ENCODE measurements at places on chromosomes 5 and 9. TPM values are rescaled to one million over a fixed set of nuclear protein-coding genes. Genes with fewer than 3 reads are reported as not detected.

ACOT12 gene
- total RNA-seq, result not detected

GGTA1 gene
- total RNA-seq, result not detected

SH3RF2 gene
- total RNA-seq, result 7.7 TPM

MRRF gene
- total RNA-seq, result 24.9 TPM

SOHLH1 gene
- total RNA-seq, result not detected

RAB3C gene
- not detected for total RNA-seq

TRIM14 gene
- total RNA-seq, result 8.0 TPM

SLC6A7 gene
- not detected for total RNA-seq

CXXC5 gene
- total RNA-seq, result 63.5 TPM

NDUFS6 gene
- 26.4 TPM for total RNA-seq

FABP6 gene
- total RNA-seq, result not detected

TRAF2 gene
- 16.0 TPM for total RNA-seq

SPOCK1 gene
- total RNA-seq, result 587 TPM

DNAJB5 gene
- 15.4 TPM for total RNA-seq

DDX4 gene
- not detected for total RNA-seq

PLAC8L1 gene
- 0.59 TPM for total RNA-seq

ADGRD2 gene
- total RNA-seq, result not detected

PCDHA1 gene
- 0.09 TPM for total RNA-seq

C9 gene
- 0.46 TPM for total RNA-seq

SHOC1 gene
- 0.09 TPM for total RNA-seq

SPATA31E1 gene
- total RNA-seq, result not detected

TMEM174 gene
- not detected for total RNA-seq

FRMPD1 gene
- total RNA-seq, result under 0.01 TPM

PLPPR1 gene
- total RNA-seq, result not detected

ADAMTS16 gene
- total RNA-seq, result 3.9 TPM

Data from smooth muscle cell of the umbilical artery (primary cell).